ENCODE measurements at places on chromosomes 2 and 18. TPM values are rescaled to one million over a fixed set of nuclear protein-coding genes. Genes with fewer than 3 reads are reported as not detected.

- DNase-seq, result no peak
Observed at GRCh38 chr18:12886498-12887126, 2.6 kb upstream of the PTPN2 start.

DNA sequence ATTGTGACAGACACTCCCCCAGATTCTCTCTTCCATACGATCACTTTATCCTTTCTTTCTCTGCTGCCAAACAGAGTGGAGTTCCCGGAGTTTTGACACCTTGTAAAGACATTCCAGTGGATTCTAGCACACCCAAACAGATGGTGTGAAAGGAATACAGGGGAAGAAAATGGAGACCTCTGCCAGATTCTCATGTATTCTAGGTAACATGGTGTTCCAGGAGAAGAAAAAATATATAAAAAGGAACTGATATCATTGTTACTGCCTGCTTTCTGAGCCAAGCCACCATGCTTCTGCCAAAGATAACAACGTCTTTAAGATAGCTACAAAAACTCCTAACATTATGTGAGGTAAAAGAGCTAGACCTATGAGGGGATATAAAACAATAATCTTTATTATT is 136.5 kb downstream of the TXNL1 start:
- no peak for DNase-seq

- no peak for DNase-seq
Observed at GRCh38 chr2:149027590-149028250, 10.8 kb upstream of the LYPD6B start.

DNA sequence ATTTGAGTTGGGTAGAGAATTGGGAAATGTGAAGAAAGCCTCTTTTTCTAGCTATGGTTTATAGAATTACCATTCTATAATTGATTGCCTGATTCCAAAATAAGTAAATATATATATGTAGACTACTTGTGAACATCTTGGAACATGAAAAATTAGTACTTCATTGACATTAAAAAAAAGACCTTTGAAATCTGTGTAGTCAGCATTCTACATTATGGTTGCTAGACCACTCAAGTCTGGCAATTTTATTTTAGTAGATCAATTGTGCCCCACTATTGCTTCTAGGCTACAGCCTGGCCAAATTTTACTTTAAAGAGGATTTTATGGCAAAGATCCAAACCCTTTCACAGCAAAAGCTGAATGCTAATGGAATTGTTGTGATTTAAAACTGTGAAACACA is 279.8 kb downstream of the IKZF2 start:
- no peak for DNase-seq

GRCh38 chr2:69269330-69269729 is 117.7 kb downstream of the GFPT1 start:
- no peak for DNase-seq

- DNase-seq, result no peak
Observed at GRCh38 chr2:197033222-197033621, 106.7 kb upstream of the PGAP1 start.

GRCh38 chr2:28137221-28137620 is 246.7 kb downstream of the BABAM2 start:
- no peak for DNase-seq

DNA sequence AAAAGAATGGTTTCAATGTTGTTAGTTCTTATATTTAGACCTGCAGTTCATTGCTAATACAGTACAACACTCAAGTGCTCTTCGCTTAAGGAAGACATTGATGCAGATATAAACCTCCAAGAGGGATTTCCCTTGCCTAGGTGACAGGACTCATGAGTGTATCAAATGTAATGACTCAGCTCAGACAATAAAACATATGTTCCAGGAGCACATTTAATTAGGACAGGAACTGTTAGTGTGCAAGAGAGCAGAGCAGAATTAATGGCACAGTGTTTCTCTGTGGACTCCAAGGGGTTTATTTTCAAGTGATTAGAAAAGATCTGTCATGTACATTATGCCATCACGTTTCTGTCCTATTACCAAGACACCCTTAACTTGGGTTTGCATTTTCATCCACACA is 375.0 kb downstream of the LRRTM4 start:
- DNase-seq, result no peak

DNA sequence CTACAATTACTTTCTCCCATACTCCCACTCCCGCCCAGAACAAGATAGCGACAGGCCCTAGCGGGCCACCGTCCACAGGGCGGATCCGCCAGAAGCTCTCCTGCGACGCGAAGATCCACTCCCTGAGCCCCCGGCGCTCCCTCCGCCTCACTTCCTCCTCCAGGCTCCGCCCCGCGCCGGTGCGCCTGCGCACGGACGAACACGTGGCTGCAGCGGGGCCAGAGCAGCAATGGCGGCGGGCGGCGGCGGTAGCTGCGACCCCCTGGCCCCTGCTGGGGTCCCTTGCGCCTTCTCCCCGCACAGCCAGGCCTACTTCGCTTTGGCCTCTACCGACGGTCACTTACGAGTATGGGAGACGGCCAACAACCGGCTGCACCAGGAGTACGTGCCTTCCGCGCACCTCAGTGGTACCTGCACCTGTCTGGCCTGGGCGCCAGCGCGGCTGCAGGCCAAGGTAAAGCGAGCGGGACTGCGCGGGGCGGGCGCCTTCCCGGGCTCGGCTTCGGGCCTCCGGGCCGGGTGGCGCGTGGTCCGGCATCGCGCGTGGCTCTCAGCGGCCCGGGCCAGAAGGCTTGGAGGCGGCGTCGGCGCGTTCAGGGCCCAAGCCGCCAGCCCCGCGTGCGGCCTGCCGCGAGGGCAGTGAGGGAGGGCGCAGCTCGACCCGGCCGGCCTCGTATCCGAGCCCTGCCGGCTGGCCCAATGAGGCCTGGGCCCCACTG is at the start of gene WDR43:
TSS of gene WDR43 (plus strand) at position 198 of the 719 bp plus-strand sequence. CDS start at position 230, 32 bp downstream.
- peak; percentile 99 for DNase-seq

GRCh38 chr18:9712611-9713010 is 4.5 kb downstream of the RAB31 start:
- no peak for DNase-seq

GRCh38 chr2:65856928-65857327 is 424.5 kb upstream of the SPRED2 start:
- DNase-seq, result no peak

- no peak for DNase-seq
Observed at GRCh38 chr18:59423259-59423658, 64.2 kb upstream of the LMAN1 start.

DNA sequence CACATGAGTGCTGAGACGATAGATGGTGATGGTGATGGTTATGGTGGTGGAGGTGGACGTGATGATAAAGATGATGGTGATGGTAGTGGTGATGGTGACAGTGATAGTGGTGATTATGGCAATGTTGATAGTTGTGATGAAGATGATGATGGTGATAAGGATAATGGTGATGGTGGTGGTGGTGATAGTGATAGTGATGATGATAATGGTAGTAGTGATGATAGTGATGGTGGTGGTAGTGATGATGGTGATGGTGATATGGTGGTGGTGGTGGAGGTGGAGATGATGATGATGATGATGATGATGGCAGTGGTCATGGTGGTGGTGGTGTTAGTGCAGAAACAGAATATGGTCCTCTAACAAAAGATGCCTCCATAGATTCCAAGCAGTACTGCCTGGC is 10.3 kb downstream of the ANTXR1 start:
- DNase-seq, result no peak

DNA sequence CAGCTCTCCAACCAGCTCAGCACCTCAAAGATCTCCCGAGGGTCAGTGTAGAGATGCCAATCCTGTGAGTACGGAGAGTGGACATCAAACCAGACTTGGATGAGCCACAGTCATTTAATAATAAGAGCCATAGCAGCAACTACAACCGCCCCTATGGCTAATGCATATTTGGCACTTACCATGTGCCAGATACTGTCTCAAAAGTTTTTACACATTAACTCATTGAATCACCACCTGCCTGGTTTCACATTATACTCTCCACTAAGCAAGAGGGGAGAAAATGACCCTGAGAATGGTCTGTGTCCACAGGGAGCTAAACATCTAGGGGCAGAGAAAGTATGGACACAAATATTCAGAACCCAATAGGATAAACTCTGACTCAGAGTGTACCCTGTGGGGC is 2.6 kb downstream of the CNPPD1 start:
- DNase-seq, result no peak

DNA sequence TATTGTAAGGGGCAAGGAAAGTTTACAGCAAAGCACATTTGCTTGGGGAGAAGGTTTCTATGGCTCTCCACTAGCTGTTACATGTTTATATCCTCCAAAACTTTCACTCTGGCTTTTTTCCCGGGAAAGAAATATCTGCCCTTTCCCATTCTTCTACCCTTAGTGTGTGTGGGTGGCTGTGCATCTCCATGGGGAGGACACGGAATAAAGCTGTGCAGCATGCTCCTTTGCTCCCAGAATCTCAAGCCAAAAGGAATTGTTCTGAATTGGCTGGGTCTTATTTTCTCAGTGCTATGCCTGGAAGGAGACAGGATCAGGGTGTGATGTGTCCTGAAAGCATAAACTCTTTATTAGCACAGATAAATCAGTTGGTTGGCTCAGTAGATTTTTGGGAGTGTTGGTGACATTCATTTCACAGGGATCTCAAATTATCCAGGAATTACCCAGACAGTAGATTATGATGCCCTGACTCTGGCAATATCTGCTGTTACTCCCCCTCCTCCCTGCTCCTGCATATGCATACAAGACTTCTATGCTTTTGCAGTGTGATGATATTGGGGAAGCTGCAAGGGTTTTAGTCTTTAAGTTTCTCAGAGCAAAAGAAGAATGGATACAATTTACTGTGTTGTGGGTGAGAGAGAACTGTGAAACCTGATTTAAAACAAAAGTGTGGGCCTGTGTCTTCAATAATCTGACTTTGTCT is 63.1 kb downstream of the PARD3B start:
- no peak for DNase-seq

DNA sequence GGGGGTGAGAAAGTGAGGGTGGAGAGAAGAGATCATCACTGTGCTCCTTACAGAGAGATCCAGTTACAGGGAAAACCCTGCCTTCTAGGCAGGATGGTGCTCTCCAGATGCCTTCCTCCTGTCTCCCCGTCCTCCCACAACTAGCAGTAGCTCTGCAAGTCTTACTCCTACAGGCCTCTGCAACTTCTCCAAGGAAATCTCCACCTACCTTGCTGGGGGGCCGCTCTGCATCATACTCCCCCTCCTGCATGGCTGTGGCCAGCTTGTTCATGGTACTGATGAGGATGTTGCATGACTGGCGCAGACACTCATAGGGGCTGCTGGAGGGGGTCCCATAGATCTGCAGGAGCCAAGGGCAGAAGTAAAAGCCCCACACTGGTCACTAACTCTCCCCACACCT is 14.1 kb downstream of the DCTN1 start:
- no peak for DNase-seq

DNA sequence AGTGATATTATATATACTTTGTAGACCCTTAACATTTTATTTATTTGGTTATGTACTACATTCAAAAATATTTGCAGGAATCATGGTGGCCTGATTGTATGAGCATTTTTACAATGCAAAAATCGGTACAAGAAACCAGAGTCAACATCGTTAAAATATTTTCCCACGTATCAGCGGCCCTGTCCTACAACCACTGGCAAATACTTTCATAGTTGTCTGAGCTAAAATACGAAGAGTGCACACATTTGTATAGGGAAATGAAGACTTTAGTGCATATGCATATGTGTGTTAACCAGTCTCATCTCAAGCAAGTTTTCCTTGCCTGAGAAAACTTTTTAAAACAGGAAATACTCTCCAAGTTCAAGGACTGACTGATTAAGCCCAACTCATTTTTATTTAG is 35.9 kb downstream of the CCDC102B start:
- DNase-seq, result no peak

GRCh38 chr2:144924827-144925226 is 404.9 kb upstream of the ZEB2 start:
- no peak for DNase-seq

DNA sequence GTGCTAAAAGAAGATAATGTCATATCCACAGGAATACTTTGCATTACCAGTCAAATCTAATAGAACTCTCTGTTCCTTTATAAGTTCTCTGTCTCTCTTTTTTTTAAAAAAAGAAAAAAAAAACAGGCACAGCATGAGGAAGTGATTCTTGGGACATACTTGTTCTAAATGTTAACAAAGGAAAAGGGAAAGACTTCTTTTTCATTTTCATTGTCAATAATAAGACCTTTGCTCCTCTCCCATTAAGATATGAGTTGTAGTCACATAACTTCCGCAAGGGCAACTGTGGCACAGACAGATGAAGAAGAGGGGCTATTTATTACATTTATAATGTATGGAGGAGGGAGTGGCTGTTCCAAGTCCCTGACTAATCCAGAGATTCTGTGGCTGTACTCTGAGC is 4.7 kb downstream of the CD302 start:
- no peak for DNase-seq

DNA sequence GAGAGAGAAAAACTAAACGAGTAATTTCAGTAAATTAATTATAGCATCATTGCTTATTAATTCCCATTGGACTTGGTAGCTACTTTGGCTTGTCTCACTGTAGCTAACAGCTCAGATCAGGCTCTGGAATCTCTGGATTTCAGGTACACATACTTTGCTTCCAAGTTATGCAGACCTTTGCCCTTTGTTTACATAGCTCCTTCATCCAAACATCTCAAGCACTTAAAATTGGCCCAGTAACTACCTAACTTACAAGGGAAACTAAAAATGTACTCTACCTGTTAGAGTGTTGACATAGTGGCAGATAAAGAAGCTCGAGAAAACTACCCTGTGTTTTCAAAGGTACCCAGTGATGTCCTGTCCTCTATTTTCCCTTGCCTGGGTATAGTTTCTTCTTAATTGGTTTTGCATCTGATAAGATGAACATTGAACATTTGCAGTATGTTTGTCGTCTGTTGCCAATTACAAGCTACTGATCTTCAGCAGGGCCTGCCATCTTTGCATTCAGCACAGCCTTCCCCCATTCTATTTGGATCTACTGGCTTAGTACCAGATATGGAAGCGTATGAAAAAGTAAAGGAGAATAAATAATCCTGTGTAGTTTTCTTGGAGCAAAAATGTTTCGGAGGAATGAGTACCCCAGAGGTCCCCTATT is 601.5 kb upstream of the FANCL start:
- DNase-seq, result no peak

- no peak for DNase-seq
Observed at GRCh38 chr2:229363185-229363814, 92.2 kb upstream of the PID1 start.

DNA sequence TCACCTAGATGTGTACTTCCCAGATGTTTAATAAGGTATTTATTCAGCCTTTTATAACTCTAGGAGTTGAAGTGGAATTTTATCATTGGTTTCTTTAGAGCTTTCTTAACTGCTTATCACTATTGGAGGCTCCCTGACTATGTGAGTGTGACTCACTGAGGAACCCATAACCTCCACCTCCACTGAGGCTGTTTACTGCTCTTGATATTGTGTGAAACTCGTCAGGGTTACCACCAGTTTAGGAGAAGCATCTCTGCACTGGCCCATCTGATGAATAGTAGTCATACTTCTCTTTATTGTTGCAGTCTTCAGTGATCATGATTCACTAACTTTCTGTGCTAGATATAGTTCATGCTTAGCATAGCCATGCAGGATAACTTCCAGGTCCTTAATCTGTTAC is 79.6 kb upstream of the UBXN4 start:
- no peak for DNase-seq

- DNase-seq, result no peak
Observed at GRCh38 chr18:23503963-23504344, 643 bp downstream of the RMC1 start.

Gene GKN2
- polyA plus RNA-seq, result 1.5 TPM

Gene ITGAV
- 56.2 TPM for polyA plus RNA-seq

Gene MEP1B
- polyA plus RNA-seq, result 0.07 TPM

Gene PFN4
- polyA plus RNA-seq, result 3.3 TPM

Gene TMEM198
- polyA plus RNA-seq, result 3.6 TPM

Gene CASP8
- 20.7 TPM for polyA plus RNA-seq

Gene RAMP1
- 8.1 TPM for polyA plus RNA-seq

Gene NEU2
- not detected for polyA plus RNA-seq

Gene KYNU
- 0.84 TPM for polyA plus RNA-seq

Gene CHST9
- 2.2 TPM for polyA plus RNA-seq

Gene SPHKAP
- 1.4 TPM for polyA plus RNA-seq

Gene POTEF
- not detected for polyA plus RNA-seq

All from left lung (tissue), 14 donors.